COR-L47 (cell line): ENCODE measurements at places on chromosomes 5 and 9.

GRCh38 chr5:174303437-174304045 is 258.0 kb downstream of the NSG2 start:
- DNase-seq: no peak

- no peak for DNase-seq
Observed at GRCh38 chr9:16207161-16207560, 654.3 kb downstream of the CCDC171 start.

DNA sequence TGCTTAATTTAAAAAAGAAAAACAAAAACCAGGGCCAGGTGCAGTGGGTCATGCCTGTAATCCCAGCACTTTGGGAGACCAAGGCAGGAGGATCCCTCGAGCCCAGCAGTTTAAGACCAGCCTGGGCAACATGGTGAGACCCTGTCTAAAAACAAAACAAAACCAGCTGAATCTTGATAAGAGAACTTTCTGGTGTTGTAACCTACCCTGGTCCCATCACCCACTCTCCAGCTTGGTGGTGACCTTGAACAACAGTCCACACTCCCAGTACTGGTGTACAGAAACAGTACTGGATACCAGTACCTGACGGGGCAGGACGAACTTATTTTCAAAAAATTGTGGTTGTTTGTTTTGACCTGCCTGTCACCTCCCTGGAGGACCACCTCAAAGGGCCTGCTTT is 30.9 kb downstream of the CLTA start:
- no peak for DNase-seq

DNA sequence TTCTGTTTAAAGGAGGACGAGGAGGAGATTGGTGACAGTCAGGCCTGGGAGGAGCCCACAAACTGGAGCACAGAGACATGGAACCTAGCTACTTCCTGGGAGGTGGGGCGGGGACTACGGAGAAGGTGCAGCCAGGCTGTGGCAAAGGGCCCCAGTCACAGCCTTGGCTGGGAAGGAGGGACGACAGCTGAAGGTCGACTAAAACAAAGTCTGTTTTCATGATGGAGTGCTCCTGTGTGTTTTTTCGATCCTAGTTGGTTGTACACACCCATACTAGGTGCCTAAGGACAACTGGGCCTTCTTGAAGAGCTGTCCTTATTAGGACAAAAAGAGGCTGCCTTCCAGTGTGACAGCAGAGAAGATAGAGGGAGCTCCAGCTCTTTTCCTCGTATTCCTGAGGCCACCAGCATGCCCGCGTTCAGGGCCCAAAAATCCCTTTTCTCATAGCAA is 2.9 kb downstream of the CCDC107 start:
- peak; percentile 9 for DNase-seq

DNA sequence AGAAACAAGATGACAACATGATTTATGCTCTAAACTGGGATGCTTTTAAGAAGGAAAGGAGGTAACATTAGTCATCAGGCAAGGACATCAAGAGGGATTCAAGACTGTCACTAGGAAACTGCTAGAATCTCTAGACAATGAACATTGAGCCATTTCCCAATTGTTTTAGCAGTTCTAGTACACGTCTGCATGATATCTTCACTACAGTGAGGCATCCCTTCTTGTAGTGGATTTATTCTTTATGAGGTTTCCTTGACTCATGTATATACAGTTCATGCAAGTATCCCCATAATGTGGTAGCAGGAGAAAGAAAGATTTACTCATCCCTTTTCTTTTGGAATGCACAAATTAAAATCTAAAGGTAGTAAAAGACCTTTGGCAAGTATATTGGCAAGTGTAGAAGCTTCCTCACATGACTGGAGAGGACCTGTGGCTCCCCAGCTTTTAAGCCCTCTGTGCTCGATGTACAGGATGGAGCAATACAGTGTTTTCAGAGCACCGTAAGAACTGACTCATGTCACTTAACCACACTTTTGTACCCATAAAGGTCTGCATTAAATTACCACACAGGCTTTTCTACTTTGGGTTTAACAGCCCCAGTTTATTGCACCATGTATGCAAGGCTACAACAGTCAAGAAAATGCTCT is 335.9 kb downstream of the SEMA5A start:
- no peak for DNase-seq
